CD4-positive, alpha-beta T cell treated with Interleukin-4 for 1 hour (primary cell): ENCODE measurements at places on chromosomes 12 and 14.

DNA sequence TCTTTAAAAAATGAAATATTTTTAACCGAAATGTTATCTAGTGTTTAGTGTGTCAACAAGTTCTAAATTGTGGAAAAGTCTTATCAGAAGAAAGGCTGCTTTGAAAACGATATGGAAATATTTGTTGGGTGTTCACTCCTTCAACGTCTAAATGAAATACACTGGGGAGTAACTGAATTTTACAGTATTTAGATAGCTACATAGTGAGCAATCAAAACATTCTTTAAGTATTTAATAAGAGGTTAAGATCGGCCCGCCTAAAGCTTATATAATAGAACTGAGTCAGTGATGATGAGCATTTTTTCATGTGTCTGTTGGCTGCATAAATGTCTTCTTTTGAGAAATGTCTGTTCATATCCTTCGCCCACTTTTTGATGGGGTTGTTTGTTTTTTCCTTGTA is 228.3 kb downstream of the RAD51B start:
- no peak for DNase-seq

- no peak for DNase-seq
Observed at GRCh38 chr14:103398427-103399195, 13.4 kb downstream of the MARK3 start.

GRCh38 chr14:64550621-64551333 is 1.0 kb downstream of the PPP1R36 start:
- DNase-seq = no peak

GRCh38 chr12:107843351-107844311 is 69.1 kb downstream of the ASCL4 start:
- DNase-seq = no peak

- DNase-seq = no peak
Observed at GRCh38 chr12:24373004-24373403, 423.5 kb upstream of the SOX5 start.

DNA sequence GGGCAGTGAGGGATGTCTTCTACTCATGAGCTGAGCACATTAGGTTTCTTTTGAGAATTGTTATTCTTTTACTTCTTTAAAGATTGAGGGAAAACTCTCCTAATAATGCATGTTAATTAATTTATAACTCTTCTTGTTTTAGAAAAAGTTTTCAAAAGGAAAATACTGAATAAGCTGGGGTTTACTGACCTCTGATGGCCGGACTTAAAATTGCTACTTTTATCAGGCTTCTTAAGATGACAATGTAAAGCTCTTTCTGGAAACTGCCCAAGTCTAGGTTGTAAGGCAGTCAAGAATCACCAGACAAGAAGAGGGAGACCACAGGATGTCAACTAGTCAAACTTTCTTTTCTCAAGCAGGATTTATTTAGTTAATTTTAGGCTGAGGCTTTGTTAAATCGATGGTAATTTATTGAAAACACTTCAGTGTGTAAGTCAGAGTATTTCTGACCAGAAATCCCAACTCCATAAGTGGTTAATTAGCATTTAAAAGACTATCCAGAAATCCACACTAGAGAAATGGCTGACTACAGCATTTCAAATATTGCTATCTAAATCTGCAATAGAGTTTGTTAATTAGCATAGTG is 82.1 kb downstream of the AVPR1A start:
- no peak for DNase-seq

GRCh38 chr12:108772247-108772646 is 40.9 kb upstream of the CORO1C start:
- DNase-seq = no peak

- no peak for DNase-seq
Observed at GRCh38 chr14:103141117-103141796, 18.0 kb downstream of the TNFAIP2 start.

DNA sequence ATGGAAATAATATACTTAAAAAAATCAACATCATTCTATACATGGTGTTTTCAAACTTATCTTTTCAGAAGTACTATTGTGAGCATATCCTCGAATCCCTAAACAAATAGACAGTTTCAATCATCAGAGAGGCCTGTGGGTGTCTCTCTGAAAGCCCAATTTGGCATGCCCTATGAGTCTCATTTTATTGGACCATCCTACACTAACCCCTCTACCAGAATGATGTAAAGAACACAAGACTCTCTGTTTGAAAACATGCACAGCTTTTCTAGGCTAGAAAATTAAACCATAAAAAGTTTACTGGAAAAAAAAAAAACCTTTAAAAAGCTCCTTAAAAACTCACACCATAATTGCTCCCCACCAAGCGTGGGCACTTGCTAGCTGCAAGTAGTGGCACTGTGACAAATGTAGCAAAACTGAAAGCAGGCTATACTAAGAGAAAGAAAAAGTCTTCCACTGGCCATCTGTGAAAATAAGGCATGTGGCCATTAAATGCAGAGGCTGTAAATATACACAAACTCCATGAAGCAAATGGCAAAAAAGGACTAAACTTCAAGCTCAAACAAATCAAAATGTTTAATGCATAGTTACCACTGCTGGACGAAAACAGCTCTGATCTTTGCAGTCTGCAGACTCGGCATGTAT is 394.2 kb downstream of the SOX5 start:
- DNase-seq = no peak

DNA sequence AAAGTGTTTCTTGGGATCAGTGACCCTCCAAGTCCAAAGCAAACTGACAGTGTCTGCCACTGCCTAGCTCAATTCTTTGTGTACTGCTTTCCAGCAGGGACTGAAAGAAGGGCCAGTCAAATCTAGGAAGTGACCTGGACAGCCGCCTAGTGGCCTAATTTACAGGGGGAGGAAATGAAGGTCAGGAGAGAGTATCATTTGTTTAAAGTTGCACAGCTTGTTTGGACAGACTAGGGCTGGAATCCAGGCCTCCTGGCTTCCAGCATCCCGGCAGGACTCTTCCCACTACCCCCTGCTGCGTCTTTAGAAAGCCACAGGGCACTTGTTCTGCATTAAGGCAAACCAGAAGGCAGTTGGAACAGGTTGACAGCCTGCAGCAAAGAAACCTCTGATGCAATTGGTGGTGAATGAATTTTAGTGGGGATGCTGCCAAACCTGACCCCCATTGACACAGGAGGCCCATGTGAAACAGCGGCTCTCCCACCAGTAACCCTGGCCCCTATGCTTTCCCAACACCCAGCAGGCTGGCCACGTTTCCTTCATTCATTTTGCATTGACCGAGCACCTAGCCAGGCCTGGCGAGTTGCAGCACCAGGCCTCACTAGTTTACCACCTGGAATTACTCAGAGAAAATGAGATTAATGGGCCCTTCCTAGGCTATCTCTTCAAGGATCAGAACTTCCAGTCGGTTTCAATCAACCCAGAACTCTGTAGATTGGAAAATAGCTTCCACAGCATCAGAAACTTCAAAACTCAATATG is 28.2 kb downstream of the GALNT16 start:
- DNase-seq = no peak

GRCh38 chr12:124456133-124456651 is 111.2 kb downstream of the NCOR2 start:
- DNase-seq = no peak

- no peak for DNase-seq
Observed at GRCh38 chr14:86712176-86712575, 1182.2 kb downstream of the FLRT2 start.

DNA sequence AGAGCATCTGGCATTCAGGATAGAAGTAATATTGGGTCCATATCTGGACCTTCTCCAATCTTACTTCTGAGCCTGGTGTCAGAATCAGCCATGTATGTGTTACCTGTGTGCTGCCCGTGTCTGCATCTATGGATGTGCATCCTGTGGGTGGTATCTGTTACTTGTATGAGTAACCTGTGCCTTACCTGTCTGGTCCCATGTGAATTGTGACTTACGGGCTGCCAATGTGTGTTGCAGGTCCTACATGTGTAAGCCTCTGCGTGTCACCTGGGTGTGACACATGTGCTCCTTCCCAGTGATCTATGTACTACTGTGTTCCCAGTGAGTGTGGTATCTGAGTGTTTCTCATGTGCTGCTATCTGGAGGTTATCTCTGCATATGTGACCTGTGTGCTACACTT is 208.4 kb downstream of the ADGRD1 start:
- no peak for DNase-seq

DNA sequence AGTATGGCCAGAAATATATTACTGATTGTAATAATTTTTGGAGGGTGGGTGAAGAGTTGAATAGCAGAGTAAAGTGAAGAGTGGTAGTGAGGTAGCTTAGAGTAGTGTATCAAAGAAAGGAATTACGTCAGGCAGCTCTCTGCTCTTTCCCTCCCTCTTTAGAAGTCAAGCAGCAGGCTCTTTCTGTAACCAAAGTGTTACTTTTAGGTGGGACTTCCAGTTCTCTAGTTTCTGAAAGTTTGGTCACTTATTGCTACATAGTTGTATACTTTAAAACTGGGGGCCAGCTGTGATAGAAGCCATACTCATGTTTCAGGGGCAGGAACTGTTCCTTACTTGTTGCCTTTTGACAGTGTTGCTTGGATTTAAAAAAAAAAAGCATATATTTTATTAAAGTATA is 30.6 kb downstream of the ATF7IP start:
- DNase-seq = peak; percentile 85

DNA sequence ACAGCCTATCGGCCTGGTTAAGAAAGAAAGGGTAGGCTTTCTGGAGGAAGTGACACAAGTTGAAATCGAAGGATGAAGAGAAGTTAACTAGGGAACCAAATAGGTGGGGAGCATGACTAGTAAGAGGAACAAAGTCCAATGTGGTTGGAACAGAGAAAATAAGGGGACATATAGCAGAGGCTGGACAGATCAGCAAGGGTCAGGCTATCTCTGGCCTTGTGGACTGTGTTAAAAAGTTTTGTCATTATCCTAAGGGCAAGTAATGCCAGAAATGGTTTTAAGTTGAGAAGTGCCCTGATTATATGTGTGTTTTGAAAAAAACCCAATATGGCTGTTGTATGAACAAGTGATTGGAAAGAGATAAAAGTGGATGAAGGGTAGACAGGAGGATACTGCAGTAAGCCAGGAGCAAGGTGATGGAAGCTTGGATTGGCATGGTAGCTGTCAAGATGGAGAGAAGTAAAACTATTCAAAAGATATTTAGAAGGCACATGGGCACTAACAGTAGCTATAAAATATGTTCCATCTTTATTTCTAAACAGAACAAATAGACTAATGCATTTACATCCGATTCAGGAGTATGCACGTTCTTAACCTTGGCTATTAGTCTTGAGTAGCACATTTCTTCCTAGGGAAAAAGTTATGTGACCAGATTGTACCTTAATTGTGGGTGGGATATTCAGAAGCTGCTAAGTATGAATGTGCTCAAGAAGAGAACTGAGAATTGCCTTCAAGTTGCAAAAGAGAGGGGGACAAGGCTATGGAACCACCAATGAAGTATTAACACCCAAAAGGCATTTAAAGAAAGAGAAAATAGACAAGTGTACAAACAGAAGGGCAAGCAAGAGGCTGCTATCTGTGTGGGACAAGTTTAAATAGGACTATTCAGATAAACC is 46.8 kb upstream of the OR5AU1 start:
- DNase-seq = no peak

DNA sequence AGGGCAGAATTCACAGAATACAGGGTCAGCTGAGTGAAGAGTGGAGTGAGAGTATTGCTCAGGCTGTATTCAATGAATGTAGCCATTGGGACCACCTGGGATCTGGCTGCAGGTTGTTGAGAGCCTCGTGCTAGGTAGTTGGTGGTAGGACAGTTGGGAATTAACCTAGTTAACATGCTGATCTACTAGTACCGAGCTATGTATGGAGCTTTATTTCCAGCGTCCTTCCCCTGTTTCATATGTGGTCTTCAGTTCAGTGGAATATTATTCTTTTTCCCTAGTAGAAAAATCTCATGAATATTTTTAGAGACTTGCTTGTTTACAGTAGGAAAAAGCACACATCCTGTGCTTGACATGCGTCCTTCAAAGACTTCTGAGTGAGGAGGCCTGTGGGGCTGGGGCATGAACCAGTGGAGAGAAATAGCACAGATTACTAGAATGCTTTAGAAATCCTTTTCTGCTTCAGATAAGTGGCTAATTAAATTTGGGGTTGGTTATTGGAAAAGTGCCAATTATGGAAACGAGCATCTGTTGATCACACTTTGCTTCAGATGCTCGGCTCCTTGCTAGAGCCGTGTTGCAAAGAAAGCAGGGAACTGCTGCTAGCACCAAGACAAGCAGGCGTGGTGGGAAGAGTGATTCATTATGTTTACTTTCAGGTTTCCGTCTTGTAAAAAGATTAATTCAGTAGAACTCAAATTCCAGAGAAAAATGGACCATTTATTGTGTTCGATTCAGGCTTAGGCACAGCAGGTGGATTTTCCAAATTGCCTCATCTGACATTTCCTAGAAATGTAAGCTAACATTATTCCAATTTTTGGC is 53.6 kb downstream of the ARF6 start:
- DNase-seq = no peak

GRCh38 chr14:84288781-84289180 is 1241.2 kb upstream of the FLRT2 start:
- no peak for DNase-seq

DNA sequence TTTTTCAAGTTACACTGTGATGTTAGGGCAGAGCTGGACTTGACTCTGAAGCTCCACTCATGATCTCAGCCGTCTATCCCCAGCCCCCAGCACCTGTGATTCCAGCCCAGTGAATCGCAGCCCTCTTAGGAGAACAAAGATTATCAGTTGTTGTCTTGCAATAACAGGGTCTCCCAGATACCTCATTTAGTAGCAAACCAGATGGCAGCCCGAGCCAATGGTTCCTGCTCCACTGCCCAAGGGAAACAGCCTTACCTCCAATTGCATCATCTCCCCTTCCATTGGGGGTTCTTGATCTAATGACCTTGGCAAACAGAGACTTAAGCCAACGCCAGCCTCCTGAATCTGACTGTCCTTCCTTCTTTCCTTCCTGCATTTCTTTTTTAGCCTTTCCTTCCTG is 371.2 kb downstream of the BCL11B start:
- no peak for DNase-seq

DNA sequence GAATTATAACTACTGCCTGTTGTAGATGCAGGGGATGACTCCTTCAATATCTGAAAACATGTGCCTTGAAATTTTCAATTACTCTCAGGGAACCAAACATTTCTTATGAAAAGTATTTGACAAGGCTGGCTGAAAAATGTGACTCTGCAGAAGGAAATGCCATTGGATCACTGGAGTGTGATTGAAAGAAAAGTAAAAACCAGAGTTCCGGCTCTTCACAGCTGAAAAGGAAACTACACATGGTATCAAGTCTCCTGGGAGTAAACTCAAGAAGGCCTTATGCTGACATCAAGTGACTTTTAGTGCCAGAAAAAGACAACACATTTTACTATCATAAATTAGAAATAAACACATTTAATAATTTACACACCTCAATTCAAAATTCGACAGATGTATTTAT is 693.0 kb downstream of the LRFN5 start:
- DNase-seq = no peak

GRCh38 chr12:3580094-3580749 is 89.2 kb downstream of the PRMT8 start:
- no peak for DNase-seq

GRCh38 chr14:98916476-98916875 is 355.5 kb downstream of the BCL11B start:
- DNase-seq = no peak

GRCh38 chr14:77306416-77306815 is 14.3 kb downstream of the POMT2 start:
- DNase-seq = no peak

DNA sequence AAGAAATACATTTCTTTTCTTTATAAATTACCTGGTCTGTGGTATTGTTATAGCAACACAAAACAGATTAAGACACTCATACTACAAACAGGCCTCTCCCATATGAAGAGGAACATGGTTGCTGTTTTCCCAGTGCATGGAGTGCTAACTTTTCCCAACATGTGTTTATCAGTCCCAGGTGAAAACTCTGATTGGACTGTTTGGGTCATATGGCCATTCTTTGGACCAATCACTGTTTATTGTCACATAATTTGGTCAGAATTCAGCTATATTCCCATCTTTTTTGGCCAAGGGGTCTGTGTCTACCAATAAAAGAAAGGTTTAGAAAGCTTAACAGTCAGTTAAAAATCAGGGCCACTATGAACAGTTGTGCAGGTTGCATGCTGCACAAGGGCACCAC is 35.4 kb upstream of the CCDC60 start:
- no peak for DNase-seq
